SHP77 (cell line): ENCODE measurements at places on chromosomes 12 and 14.

GRCh38 chr12:42284157-42284556 lies 41.7 kb downstream of the ZCRB1 start:
- no peak for DNase-seq

GRCh38 chr12:51322452-51322851 lies 1.5 kb downstream of the BIN2 start:
- DNase-seq, result no peak

- DNase-seq, result no peak
Measured at GRCh38 chr14:32622742-32623141, 293.6 kb downstream of the AKAP6 start.

DNA sequence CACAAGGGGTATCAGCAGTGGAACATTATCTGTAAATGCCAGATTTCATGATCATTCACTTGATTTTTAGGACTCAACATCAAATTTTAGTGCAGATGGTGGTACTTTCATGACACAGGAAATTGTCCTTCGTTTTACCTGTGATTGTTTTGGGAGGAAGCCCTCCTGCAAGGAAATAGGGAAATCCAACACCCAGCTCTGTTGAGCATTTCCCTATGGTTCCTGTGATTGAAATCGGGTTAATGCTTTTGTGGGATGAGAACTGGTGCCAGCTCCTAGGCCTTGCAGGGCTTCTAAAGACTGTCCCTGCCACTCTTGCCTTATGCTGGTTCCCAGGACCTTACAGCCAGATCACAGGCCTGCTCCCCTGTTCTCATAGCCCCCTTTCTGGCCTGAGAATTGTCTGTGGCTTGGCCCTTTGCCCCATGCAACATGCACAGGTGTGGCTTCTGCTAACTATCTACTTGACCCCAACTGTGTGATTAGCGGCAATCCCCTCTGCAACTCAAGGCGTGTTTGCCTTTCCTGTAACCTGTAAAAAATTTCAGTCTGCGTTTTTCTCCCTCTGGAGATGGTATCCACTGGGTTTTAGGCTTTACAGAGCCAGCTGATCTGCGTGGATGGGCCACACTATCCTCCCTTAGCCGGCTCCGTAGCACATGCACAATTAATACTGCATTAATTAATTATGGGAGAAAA lies 112.5 kb downstream of the ETV6 start:
- no peak for DNase-seq

- DNase-seq, result no peak
Measured at GRCh38 chr14:22518073-22518472, 71.0 kb downstream of the DAD1 start.

GRCh38 chr14:104926619-104927431 lies 2.1 kb downstream of the PLD4 start:
- no peak for DNase-seq

- DNase-seq, result no peak
Measured at GRCh38 chr14:77830692-77831091, 30.8 kb downstream of the ADCK1 start.
